ENCODE measurements at places on chromosomes 6 and 20.

- no peak for DNase-seq
Measured at GRCh38 chr20:8722277-8722928, 346.5 kb upstream of the PLCB4 start.

DNA sequence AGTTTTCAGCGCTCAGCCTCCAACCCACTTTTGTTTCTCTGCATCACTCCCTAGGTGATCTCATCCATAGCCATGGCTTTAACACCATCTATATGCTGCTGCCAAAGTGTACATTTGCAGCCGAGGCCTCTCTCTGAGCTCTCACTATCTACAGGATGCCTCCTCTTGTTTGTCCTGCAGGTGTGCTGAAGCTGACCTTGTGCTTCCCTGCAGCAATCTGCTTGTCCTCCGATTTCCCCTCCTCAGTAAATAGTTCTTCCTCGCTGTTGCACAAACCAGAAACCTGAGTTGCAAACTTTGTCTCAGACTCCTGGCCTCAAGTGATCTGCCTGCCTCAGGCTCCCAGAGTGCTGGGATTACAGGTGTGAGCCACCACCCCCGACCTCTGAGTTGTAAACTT, 3.7 kb upstream of the TXNDC5 start:
- DNase-seq, result no peak

DNA sequence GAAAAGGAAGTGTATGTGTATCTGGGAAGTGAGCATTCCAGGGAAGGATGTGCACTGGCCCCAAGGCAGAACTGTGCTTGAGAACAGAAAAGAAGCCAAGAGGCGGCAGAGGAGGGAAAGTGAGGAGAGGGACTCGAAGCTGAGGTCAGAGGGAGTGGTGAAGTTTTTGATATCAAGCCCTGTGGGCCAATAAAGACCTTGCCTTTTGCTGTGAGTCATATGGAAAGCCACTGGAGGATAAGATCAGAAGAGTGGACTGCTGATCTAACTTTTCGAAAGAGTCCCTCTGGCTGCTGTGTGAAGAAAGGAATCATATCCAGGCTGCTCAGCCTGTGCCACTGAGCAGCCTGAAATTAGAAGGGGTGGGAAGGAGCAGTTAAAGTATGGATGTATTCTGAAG, 99.4 kb downstream of the EYA4 start:
- no peak for DNase-seq

DNA sequence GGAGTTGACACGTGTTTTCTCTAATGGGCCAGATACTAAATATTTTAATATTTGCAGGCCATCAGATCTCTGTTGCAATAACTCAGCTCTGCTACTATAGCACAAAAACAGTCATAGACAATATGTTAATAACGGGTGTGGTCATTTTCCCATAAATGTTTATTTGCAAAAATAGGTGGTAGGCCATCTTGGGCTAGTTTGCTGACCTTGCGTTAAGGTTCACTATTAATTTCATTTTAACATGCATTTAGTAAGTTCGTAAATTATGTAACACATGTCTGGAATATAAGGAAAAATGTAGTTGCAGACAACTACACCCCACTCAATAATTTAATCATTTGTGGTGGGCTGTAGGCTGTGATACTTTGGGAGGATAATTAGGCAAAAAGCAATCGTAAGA, 577.8 kb downstream of the PKHD1 start:
- no peak for DNase-seq

- no peak for DNase-seq
Measured at GRCh38 chr20:10824750-10825500, 151.1 kb upstream of the JAG1 start.

DNA sequence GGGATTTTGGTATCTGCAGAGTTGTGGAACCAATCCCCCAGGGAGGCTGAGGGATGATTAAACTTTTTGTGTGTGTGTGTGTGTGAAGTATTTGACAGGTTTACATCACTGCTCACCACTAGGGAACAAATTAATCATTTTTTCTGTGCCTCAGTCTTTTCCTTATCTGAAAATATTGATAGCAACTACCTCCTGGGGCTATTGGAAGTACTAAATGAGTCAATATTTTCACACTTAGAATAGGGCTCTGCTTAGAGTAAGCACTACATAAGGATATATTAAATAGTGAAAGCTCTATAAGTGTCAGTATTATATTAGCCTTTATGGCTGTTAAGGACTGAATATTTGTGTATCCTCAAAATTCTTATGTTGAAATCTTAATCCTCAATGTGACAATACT, 155.2 kb upstream of the UST start:
- no peak for DNase-seq

DNA sequence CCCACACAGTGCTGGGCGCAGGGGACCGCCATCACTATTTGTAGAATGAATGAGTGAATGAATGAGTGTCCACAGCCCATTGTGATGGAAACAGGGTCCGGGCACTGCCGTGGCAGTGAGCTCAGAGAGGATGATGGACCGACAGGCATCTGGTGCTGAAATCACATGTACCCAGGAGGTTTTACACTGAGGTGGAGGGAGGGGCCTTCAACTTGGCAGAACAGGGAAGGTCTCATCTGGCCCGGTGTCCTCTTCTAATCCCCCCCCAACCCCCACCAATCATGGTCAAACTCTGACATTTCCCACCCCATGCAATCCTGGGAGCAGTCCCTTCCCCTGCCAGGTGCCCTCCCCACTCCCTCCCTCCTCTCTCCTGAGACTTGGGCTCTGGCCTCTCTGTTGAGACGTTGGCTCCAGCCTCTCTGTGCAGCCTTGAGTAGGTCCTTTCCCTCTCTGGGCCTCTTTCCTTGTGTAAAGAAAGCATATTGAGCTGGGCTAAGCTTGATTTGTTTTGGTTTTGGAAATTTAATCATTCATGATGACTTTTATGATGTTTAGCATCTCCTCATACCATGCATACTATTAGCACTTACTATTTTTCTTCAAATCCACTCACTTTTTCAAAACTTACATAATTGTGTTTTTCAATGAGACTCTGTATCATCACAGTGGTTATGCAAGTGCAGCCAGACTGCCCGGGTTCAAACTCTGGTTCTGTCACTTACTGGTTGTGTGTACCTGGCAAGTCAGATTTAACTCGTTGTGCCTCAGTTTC, 10.8 kb downstream of the KIAA1755 start:
- DNase-seq, result no peak

DNA sequence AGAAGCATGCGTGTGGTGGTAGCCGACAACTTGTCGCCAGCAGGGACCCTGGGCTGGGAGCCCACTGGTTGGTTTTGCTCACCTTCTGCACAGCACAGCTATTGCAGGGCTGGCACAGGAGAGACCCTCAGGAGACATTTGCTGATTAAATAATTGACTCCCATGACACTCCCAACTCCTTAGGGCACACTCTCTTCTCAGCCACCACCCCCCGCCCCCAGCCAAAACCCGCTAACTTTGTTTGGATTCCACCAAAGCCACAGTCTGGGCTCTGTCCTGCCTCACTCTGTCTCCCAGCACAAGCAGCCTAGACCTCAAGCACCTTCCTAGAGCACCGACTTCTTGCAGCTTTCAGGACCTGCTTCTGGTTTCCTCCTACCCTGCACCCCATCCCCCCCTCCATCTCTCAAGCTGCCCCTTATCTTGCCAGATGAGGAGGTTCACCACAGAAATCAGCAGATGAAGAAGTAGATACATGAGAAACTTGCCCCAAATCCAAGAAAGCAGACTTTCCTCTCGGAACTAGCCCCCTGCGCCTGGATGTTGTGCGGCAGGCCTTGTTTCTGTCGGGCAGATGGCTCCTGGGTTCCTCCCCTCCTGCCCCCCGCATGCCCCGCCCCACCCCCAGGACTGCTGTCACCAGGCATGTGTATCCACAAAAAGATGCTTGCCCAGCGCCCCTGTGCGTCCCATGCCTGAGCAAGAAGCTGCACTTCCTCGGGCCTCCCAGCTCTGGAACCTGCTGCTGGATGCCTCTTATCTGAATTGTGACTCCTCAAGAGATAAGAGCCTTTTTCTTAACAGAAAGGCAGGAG, 35.0 kb upstream of the CD93 start:
- no peak for DNase-seq

- no peak for DNase-seq
Measured at GRCh38 chr6:132650429-132650828, 8.6 kb downstream of the TAAR1 start.

- no peak for DNase-seq
Measured at GRCh38 chr6:14502551-14502950, 385.0 kb downstream of the CD83 start.

DNA sequence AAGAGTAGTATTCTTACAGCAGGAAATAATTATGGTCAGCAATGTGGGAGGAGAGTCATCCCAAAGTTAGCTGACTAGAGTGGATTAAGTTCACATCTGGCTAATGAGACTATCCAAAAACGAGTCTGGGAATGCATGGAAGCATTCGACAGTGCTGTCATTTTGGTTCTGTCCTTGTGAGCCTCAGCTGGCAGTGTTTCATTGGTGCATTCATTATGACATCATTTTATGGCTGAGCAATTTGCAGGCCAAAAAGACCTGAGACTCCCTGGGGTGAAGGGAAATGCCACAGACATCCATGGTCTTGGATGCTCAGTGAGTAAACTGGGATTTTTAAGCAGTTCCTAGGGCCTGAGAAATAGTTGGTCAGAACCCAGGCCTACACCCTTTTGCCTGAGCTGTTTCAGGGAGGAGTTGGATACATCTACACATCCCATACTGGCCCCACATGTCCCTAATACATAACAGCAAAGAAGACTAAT, 196.4 kb upstream of the CCN2 start:
- no peak for DNase-seq

DNA sequence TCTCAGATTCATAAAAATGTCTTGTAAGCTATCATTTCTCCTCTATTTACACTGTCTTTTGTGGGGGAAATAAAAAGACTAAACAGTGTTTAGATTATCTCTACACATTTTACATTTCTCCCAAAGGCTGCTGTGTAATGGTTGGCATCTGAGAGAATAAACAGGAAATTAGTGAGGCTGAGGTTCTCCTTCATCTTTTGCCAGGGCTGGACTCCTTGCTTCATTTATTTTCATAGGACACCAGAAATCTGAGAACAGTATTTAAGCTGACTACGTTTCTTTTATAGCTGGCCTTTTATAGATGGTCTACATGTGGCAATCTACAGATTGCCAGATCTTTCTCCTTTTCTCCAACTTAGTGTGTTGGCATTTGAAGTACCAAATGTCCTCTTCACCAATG, 41.5 kb downstream of the PLCB4 start:
- no peak for DNase-seq

- no peak for DNase-seq
Measured at GRCh38 chr6:37480951-37481534, 18.6 kb downstream of the CCDC167 start.

Measured in NCI-H1048 (cell line).